A549 treated with CORT108297 at 1 μM for 4 hours (cell line): ENCODE measurements at places on chromosomes 16 and 17. TPM values are rescaled to one million over a fixed set of nuclear protein-coding genes. Genes with fewer than 3 reads are reported as not detected.

The SRCIN1 gene
- 2.0 to 3.3 TPM (median 2.8 TPM) in 5 replicates for total RNA-seq

The SMTNL2 gene
- 0.36 to 0.87 TPM (median 0.57 TPM) in 5 replicates for total RNA-seq

The TEX19 gene
- 0.30 to 0.60 TPM (median 0.44 TPM) in 5 replicates for total RNA-seq

The PDK2 gene
- total RNA-seq = 12.3 to 20.7 TPM (median 19.5 TPM) in 5 replicates
